ENCODE measurements at places on chromosomes 3 and 15. TPM values are rescaled to one million over a fixed set of nuclear protein-coding genes. Genes with fewer than 3 reads are reported as not detected.

DNA sequence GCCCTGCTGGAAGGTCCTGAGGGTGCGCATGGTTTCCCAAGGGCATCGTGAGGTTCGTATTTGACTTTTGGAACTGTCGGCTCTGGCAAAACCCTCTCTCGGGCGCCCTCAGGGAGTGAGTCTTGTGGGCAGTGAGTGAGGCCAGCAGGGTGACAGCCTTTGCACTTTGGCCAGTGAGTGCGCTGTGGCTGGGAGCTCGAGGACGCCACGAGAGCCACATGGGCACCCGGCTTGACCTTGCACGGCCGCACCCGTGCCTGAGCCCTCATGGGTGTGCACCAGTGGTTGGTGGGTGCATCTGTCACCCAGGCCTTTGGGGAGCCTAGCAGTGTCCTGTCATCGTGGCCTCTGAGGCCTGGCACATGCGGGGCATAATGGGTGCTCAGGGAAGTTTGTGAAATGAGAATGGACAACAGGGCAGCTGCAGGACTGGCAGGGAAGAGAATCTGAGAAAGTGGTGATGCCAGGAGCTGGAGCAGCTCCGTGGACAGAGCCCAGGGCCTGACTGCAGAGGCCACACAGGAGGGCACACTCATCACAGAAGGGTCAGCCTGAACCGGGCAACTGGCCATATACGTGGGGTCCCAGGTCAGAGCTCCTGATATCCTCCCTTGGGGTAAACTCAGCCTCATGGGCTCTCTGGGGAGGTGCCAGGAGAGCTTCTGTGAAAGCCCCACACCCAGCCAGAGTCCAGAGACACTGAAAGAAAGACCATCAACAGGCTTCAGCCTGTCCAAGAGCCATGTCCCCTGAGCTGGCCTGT, 30.4 kb upstream of the SNRPA1 start:
- no peak for DNase-seq

Gene CA12
- 3.1 TPM for total RNA-seq

DNA sequence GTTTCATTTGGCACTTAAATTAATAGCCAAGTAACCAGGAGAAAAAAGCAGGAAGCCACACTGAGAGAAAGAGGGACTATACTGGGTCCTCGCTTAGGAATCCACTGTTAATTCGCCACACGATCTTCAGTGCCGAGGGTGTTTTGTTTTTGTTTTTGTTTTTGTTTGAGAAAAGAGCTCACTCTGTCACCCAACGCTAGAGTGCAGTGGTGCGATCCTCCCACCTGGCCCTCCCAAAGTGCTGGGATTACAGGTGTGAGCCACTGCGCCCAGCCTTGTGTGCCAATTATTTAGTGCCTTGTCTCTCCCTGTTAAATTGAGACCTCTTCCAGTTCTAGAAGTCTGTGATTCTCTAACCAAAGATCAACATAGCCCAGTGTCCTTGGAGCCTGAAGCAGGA, 53.8 kb upstream of the TPM1 start:
- no peak for DNase-seq

GRCh38 chr3:153756816-153757215, 364.4 kb upstream of the ARHGEF26 start:
- DNase-seq, result no peak

DNA sequence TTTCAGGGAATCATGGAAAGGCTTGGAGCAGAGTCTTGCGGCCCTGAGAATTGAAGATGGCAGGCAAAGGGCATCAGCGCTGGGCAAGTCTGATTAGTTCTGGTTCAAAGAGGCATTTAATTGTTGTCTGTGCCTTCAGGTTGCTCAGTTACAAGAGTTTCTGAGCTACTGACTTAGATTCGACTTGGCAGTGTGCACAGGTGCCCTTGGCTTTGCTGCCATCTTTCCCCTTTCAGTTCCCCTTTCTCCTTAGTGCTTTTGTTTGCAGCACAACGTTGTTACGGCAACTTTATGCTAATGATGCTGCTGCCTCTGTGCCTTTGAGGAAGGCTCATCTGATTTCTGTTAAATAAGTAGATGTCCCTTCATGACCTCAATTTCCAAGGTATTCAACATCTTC, 12.5 kb downstream of the P2RY14 start:
- DNase-seq, result no peak
